ENCODE measurements at places on chromosomes 2 and 18.

DNA sequence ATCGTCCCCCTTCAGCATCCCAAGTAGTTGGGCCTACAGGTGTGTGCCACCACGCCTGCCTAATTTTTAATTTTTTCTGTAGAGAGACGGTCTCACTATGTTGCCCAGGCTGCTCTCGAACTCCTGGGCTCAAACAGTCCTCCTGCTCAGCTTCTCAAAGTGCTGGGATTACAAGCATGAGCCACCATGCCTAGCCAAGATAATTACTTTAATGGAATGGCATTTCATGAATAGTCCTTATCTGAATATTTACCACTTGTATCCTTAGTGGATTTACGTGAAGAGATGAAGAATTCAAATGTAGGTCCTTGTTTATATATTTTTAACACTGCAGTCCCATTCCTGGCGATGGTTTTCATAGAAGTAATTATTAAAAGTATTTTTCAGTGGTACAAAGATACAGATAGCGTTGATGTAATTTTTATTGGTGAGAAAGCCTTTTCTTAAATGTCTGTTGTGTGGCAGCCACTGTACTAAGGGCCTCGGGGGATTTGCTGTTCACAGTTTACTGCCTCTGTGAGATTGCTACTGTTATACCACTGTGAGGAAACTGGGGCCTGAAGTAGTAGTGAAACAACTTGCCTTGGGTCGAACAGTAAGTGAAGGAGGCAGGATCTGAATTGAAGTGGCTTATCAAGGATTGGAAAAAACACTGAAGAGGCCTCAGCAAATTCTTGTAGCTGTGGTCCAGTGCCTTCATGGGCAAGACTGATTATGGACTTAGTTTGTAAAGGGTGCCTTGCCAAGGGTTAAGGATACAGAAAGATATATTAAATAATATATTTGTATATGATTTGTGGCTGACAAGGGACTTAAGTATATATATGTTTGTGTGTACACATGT lies 151.2 kb downstream of the PRPF40A start:
- DNase-seq: no peak

DNA sequence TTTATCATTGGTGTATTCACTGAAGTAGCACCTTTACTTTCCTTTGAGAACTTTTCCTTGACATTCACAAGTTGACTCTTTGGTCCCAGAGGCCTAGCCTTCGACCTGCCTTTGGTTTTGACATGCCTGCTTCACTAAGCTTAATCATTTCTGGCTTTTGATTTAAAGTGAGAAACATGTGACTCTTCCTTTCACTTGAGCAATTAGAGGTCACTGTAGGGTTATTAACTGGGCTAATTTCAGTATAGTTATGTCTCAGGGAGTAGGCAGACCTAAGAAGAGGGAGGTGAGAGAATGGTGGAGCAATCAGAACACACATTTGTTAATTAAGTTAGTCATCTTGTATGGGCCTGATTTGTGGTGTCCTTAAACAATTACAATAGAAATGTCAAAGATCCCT lies 1040.7 kb upstream of the SLC39A10 start:
- DNase-seq: no peak

- no peak for DNase-seq
These were observed 1337.9 kb upstream of the CHAC2 start for GRCh38 chr2:52429740-52430139.

GRCh38 chr2:64327510-64328414 lies 126.2 kb upstream of the LGALSL start:
- peak; percentile 3 for DNase-seq

DNA sequence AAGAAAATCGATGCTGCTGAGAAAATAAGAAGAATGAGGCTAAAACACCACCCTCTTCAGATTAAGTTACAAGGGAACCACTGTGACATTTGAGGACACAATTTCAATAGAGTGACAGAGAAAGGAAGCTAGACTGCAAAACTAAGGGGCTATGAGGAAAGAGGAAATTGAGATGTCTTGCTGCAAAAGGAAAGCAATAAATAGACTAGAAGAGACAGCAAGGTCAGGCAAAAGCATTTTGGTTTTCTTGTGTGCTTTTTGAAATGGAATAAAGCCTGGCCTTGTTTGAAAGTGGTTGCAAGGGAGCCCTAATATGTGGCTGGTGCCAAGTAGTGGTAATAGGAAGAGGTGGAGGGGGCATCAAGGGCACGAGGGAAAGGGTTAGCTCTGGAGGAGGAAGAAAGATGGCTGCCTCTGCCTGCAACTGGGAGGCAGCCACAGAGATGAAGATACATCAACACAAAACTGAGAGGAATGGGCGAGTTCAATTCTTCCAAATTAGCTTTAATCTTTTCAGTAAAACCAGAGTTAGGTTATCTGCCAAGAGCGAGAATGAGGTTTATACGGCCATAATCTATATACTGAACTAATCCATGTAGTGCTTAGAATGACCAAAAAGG lies 1.2 kb upstream of the MRO start:
- peak; percentile 89 for DNase-seq

DNA sequence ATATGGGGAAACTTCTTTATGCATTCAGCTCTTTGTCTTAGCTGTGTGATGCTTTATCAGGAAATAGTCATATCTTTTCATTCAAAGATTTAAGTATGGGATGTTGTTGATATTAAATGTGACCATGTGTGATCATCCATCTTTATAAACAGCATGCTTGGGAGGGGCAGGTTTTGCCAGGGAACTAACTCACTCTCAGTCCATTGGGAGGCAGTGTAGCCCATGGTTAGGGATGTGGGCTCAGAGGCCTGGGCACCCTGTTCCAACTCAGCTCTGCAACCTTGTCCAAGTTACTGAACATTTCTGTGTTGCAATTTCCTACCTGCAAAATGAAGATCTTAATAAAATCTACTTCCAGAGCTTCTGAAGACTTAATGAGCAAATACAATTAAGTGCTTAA lies 92.0 kb upstream of the BCL2L11 start:
- DNase-seq: peak; percentile 7

GRCh38 chr2:120174963-120175581 lies 48.1 kb downstream of the TMEM185B start:
- DNase-seq: peak; percentile 80

DNA sequence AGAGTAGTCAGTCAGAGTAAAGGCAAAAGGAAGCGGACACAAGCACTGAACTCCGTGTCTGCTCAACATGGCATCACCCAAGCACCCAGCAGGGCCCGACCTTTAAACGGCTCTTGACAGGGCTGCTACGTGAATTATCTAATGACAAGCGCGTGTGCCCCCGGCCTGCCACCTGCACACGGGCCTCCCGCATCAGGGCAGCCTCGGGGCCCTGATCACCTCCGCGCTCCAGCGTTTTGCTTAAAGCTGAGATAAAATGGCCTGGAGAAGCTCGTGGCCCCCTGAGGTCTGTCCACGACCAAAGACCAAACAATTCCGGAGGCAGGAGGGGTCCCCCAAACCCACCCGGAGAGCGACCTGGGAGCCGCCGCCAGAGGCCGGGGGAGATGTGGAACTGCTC lies 376 bp downstream of the NDUFA10 start:
- no peak for DNase-seq

- DNase-seq: no peak
These were observed 17.5 kb upstream of the PKDCC start for GRCh38 chr2:42030200-42030759.

GRCh38 chr2:27256855-27257454 lies 5.9 kb downstream of the SLC30A3 start:
- no peak for DNase-seq

- DNase-seq: no peak
These were observed 23.2 kb upstream of the NPC1 start for GRCh38 chr18:23609390-23610023.

- DNase-seq: no peak
These were observed 19.6 kb upstream of the WDR75 start for GRCh38 chr2:189421644-189422043.

DNA sequence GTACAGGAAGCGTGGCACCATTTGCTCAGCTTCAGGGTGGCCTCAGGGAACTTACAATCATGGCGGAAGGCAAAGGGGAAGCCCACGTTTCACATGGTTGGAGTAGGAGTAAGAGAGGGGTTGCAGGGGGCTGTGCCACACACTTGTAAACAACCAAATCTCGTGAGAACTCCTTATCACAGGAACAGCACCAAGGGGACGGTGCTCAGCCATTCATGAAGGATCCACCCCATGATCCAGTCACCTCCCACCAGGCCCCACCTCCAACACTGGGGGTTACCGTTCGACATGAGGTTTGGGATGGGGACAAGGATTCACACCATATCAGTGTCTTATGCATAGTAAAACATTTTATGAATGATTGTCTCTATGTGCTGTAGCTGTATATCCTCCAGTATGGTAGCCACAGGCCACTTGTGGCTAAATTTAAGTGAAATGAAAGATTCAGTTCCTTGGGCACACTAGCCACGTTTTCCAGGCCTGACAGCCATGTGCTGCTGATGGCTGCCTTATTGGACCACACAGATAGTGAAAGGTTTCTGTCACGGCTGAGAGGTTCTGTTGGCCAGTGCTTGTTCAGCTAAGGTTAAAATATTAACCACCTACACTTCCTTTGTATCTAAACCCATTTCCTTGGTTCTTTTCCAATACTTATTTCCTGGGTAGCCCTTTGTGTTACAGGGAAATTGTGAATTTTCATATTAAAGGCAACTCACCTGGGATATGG lies 77.3 kb downstream of the AGAP1 start:
- no peak for DNase-seq

DNA sequence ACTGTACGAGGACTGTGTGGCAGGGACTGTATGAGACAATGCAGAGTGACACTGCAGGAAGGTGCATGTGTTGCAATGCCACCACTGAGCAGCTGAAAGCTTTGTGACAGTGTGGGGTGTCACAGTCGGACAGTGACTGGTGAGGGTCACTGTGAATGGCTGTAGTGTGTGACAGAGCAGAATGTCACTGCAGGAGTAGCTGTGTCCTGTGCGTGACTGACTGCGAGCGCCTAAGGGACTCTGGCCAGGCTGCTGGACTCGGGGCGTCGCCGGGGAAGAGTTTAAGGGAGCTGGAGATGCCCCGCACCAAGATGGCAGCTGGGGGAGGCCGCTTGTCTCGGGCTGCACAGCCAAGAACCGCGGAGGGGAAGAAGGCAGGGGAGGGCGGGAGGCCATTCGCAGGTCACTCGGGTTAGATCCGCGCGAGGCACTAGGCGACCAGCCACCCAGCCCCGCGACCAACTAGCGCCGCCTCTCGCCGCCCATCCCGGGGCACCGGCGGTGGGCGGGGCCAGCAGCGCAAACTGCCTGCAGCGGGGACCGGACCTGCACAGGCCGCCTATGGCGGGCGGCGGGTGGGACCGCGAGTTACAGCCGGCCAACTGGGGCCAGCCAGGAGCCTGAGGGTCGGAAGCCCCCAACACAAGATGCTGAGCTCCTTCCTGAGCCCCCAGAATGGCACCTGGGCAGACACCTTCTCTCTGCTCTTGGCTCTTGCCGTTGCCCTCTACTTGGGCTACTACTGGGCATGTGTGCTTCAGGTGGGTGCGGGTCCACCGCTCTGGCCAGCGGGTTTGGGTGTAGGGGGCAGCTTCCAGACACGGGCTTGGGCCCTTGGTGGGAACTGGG lies at the start of gene ABHD1:
Gene ABHD1 (plus strand): TSS at position 514 of the 849 bp plus-strand sequence. CDS start 134 bp downstream, at position 648.
- DNase-seq: peak; percentile 43

DNA sequence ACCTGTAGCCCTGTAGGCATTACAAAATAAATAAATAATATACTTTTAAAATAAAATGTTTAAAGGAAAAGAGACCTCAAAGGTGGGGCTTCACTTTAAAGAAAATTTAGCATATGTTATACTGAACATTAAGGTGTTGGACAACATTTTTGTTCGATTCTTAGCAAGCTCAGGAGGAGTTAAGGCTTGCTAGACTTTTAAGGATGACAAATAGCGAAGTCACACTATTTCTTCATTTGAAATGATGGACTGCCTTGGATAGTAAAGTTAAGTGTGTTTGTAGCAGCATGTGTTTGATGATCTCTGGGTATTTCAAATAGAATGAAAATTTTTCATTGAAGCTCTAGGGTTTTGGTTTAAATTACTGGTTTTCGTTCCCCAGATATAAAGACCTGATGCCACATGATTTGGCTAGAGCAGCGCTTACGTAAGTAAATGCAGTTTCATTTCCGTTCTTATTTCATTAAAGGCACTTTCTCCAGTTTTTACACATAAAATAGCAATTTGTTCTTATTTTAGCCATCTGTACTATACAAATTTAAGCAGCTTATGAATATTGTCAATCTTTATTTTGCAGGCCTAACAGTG lies 24.9 kb downstream of the HADHB start:
- DNase-seq: no peak

GRCh38 chr2:24272907-24273306 lies 87.4 kb downstream of the ITSN2 start:
- DNase-seq: no peak

- DNase-seq: no peak
These were observed 25.7 kb upstream of the IL1R1 start for GRCh38 chr2:102116630-102117471.

DNA sequence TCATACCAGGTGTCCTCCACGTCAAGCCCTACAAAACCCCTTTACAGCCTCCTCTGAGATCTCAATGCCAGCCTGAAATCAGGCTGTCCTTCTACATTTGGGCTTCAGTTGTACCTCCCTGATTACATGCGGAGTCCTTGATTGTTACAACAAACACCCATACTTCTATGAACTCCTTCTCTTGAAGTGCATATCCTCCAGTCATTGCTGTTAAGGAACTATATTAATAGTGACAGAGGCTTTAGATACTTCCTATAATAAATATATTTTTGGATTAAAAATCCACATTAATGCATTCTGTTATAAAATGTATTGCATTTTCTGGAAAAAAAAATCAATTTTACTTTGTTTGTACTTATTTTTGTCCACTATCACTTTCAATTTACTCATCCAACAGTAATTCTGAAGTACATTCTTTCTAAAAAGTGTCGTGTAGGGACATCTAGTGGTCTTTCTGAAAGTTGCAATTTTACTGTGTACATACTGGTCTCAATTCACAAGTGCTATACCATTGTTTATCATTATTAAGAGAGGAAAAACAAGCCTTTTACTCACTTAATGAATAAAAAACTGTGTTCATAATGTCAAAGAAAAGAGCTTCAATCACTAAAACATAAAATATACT lies 316.4 kb downstream of the DSEL start:
- DNase-seq: peak; percentile 77

- DNase-seq: no peak
These were observed 226.6 kb upstream of the AGAP1 start for GRCh38 chr2:235267251-235267650.

DNA sequence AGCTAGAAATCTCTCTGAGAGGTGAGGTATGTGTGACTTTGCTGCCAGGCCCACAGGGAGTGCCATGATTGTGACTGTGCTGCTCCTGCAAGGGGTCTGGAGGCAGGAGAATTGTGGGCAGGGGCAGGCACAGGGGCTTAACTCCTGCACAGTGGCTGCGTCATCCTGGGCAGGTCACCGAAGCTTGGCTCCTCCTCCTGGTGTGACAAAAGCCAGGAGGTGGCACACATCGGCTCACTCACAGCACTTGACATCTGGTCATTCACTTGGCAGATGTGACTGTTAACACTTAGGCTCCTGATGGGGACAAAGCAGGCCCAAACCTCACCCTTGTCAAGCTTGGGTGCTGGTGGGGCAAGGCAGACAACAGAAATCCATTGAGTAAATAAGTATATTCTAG lies 36.4 kb upstream of the GLI2 start:
- DNase-seq: no peak

GRCh38 chr2:142954493-142954892 lies 77.0 kb downstream of the KYNU start:
- DNase-seq: no peak

- DNase-seq: no peak
These were observed 52.9 kb downstream of the ANTXR1 start for GRCh38 chr2:69065735-69066336.
